Nephron progenitor cell (in vitro differentiated cells): ENCODE measurements at places on chromosomes 1 and 21.

DNA sequence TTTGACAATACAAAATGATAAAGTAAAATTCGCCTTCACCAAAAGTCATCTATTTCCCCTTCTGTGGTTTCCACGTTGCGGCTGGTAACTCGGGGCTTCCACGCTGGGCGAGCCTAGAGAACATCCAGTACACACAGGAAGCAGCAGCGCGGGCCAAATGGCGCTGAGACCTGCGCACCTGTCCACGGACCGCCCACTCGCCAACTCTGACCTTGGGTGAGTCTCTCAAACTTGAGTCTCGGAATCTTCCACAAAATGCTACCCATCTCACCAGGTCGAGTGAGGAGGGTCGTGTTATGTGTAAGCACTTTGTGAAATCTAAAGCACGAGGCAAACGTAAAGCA lies 820 bp upstream of the TTF2 start:
- no peak for DNase-seq

- no peak for DNase-seq
These were observed 78.7 kb downstream of the PIK3R3 start for GRCh38 chr1:46053734-46054133.

DNA sequence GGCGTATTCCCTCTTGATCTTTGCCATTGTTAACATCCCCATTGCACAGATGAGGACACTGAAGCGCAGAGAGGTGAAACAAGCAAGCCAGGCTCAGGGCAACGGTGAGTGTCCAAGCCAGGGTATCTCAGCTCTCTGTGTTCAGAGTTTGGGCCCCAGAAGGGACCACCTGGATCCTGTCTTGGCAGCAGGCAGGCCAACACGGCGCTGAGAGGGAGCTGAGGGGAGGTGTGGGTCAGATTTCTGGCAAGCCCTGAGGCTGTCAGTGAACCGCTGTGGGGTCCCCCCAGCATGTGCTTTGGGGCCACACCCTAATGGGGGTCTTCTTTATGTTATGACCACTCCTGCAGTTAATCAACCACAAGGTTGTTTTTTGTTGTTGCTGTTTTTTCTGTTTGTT lies 23.1 kb downstream of the NEK2 start:
- no peak for DNase-seq

GRCh38 chr1:92993581-92993980 lies 32.3 kb upstream of the DIPK1A start:
- no peak for DNase-seq
